ENCODE measurements at places on chromosomes 13 and 19.

GRCh38 chr13:113045251-113046127 lies 60.1 kb upstream of the F7 start:
- no peak for DNase-seq

DNA sequence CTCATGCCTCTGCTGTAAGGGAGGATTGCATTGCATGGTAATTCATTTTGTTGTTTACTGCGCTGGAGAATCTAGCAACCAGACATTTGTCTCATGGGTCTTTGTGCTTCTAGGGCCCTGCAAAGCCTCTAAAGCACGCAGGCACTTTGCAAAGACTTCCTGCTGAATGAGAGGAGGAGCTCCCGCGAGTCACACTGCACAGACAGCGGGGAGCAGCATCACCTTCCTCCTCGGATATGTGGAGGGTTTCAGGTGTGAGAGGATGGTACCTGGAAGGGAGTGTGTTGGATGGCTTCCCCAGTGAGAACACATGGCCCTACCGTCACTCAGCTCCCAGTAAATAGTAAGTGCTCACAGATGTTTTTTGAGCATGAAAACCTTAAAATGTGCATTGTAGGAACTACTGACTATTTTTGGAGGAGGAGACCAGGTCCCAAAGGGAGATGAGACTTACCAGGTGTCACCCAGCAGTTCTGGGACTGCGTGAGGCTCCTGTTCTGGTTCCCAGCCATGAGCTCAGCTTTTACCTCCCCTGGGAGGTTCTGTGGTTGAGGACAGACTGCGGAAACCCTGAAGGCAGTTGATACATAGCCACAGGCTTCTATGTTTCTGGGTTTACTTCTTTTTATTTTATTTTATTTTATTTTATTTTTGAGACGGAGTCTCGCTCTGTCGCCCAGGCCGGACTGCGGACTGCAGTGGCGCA lies 278.0 kb downstream of the FGF9 start:
- DNase-seq = no peak

- no peak for DNase-seq
Measured at GRCh38 chr19:28023064-28023463, 1189.9 kb downstream of the UQCRFS1 start.

DNA sequence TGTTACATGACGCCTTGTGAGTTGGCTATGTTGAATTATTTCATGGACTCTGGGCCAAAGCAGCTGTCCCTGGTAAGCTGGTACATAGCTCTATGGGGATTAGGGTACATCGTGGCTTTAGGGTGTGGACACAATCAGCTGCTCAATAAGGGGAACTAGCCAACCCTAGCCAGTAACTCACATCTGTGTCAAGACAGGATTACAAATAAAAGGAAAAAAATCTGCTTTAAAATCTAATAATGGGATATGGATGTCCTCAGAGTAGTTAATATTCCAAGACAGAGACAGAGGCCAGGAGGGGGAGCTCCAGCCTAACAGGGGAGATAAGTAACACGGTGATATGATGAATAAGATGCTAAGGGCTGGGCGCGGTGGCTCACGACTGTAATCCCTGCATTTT lies 21.1 kb upstream of the ZNF766 start:
- peak; percentile 37 for DNase-seq

All from stimulated activated CD4-positive, alpha-beta T cell treated with anti-CD3 and anti-CD28 coated beads, TNF-alpha, amount 100 ng/mL, for 24 hours (primary cell).